ENCODE measurements at places on chromosomes 4 and X. TPM values are rescaled to one million over a fixed set of nuclear protein-coding genes. Genes with fewer than 3 reads are reported as not detected.

The SLC25A6 gene
- total RNA-seq: 193 TPM

The PPM1K gene
- total RNA-seq: 10.1 TPM

The NALF2 gene
- total RNA-seq: not detected

The PAK3 gene
- total RNA-seq: 1.6 TPM

The SCLT1 gene
- total RNA-seq: 6.3 TPM

The LINC00632 gene
- 6.2 TPM for total RNA-seq

The GPC3 gene
- total RNA-seq: 1.9 TPM

The COX7B2 gene
- not detected for total RNA-seq

The CNGA1 gene
- not detected for total RNA-seq

The ESX1 gene
- total RNA-seq: not detected

The DDIT4L gene
- 5.9 TPM for total RNA-seq

The SSX3 gene
- not detected for total RNA-seq

The KLB gene
- not detected for total RNA-seq

The SSX4 gene
- not detected for total RNA-seq

The H2BW1 gene
- total RNA-seq: not detected

The LNX1 gene
- total RNA-seq: 1.7 TPM

The GPR119 gene
- not detected for total RNA-seq

The FHDC1 gene
- 0.18 TPM for total RNA-seq

The ETDA gene
- total RNA-seq: not detected

The COL25A1 gene
- total RNA-seq: 0.57 TPM

The PAGE4 gene
- total RNA-seq: not detected

Data from smooth muscle cell of bladder (primary cell).